ENCODE measurements at places on chromosomes 12 and 14.

DNA sequence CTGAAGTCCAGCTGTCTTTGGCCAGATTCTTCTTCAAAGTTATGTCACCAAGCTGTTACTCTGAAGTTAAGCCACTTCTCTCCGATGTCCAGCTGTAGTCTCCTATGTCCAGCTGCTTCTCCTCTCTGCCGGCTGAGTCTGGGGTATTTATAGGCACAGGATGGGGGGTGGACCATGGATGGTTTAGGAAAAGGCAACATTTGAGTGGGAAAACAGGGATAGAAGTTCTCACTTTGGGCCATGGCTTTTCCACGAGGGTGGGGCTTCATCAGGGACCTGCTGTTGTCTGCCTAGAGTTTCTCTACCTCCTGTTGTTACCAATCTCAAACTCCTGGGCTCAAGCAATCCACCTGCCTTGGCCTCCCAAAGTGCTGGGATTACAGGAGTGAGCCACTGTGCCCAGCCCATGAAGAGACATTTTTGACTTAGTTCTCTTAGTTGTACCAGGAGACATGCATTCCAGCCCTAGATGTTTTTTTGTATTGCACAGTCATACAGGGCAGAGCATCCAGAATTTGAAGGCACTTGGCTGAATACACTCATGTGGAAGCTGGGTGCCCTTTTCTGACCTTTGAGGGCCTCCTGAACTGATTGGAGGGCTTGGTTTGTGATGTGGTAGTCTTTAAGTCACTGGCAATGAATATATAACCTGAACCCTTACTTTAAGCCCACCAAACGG is 79.8 kb upstream of the HECTD1 start:
- no peak for DNase-seq

DNA sequence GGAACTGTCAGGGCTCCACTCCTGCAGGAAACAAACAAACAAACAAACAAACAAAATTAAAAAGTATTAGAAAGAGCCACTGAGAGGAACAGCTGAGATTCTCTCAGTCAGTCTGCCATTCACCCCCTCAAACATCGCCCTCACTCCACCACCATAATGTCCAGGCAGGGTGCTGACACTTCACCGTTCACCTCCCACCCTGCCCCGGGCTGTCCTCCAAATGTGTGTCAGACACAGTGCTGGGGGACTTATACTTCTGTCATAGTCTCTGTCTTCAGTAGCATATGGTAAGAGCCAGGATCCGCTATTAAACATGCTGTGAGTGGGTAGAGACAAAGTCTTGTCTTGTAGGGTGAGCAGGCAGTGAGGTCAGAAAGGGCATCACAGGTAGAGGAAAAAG is 28.3 kb downstream of the KRT18 start:
- no peak for DNase-seq

GRCh38 chr12:10178821-10179220 is at the start of gene TMEM52B:
Gene TMEM52B, plus strand, starts transcription at chr12:10179032. Its CDS starts 543 bp downstream, at chr12:10179575.
- DNase-seq = no peak

DNA sequence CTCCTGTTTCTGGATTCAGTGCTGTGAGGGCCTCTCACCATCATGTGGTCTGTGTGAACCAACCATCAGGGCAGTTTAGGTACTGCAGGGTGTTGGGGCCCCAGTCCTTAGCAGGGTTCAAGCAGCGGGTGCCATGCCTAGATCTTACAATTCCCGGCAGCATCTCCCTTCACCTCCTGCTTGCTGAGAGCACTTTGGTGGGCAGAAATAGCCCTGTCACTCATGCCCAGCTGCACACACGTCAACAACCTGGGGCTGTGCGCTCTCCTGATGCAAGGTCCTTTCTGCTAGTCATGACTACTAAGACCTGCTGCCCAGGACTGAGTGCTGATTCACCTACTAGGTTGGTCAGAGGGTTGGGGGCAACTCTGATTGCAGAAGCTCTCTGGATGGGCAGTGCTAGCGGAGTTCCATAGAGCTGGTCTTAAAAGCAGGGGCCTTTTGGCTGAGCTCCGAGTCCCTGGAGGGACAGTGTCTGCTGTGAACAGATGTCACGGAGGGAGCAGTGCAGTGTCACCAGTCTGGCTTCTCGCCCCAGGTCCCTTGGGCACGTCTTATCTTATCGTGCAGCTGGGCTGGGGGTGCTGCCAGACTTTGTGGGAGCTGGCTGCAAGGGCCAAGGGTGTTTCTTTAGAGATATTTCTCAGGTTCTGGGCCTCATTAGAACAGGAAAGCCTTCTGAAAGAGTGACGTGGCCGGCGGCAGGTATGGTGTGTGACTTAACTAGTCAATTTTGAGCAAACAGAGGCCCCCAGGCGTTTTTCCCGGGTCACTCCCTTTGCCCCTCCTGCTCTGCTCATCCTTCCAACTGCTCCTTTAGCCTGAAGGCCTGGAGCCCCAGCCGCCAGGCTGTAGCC is 71.8 kb downstream of the NINJ2 start:
- peak; percentile 9 for DNase-seq

DNA sequence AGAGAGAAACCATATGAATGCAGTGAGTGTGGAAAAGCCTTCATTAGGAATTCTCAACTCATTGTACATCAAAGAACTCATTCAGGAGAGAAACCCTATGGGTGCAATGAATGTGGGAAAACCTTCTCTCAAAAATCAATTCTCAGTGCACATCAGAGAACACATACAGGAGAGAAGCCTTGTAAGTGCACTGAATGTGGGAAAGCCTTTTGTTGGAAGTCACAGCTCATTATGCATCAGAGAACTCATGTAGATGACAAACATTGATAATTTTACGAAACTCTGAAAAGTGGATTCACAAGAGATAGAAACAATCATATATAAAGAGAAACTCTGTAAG is 22.9 kb downstream of the ZNF268 start:
- DNase-seq = no peak

GRCh38 chr12:46524778-46525177 is 152.2 kb upstream of the SLC38A2 start:
- DNase-seq = no peak

Measured in HEK293T (cell line).